Natural killer cell treated with Interleukin-12 subunit alpha and Interleukin-12 subunit beta and Interleukin-15 and Interleukin-18, amount 100 ng/mL, for 72 hours (primary cell): ENCODE measurements at places on chromosomes 13 and 19.

DNA sequence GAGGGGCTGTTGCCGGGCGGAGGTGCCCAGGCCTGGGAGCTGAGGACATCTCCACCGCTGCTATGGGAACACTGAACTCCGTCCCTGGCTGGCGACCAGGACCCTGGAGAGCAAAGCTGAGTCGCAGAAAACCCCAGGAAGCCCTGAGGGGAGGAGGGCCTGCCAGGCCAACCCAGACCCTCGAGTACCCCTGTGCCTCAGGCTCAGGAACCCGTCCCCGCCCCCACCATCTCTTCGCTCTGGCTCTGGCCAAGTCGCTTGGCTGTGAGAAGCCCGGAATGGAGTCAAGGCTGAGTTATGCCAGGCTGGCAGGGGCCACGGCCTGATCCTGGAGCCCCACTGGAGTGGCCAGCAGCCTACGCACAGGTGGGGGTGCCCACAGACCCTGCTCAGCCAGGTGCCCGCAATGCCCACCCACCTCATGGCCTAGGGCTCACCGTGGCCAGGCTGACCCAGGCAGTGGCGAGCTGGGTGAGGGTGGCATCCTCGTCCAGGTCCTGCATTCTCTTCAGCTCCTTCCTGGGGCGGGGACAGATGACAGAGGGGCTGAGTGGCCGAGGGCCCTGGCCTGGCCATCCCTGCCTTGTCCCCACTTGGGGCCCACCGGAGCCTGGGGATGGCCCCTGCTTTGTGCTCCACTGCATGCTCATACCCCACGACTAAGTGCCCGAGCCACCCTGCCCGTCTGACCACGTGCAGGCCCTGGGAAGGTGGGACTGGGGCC is 8.5 kb upstream of the CERS1 start:
- no peak overlapping the region for H3K4me3 ChIP-seq
- H3K27ac ChIP-seq = no peak overlapping the region
- H3K4me1 ChIP-seq = no peaks in the 10 kb centered on the region
- H3K36me3 ChIP-seq = no peaks in the 10 kb centered on the region

GRCh38 chr13:77863144-77863543 is 55.5 kb downstream of the EDNRB start:
- no peak overlapping the region for H3K27ac ChIP-seq
- H3K4me1 ChIP-seq = peaks cover 3% of the 10 kb centered on the region
- DNase-seq = no peak
- H3K36me3 ChIP-seq = peaks cover 9% of the 10 kb centered on the region

- no peaks in the 10 kb centered on the region for H3K36me3 ChIP-seq
- H3K4me1 ChIP-seq = no peaks in the 10 kb centered on the region
- DNase-seq = no peak
- H3K4me3 ChIP-seq = no peak overlapping the region
- no peaks in the 10 kb centered on the region for H3K27me3 ChIP-seq
Measured at GRCh38 chr13:35977060-35977459, 154.1 kb downstream of the DCLK1 start.

- peaks cover 7% of the 10 kb centered on the region for H3K36me3 ChIP-seq
- no peaks in the 10 kb centered on the region for H3K27me3 ChIP-seq
- peak; percentile 88 for DNase-seq
Measured at GRCh38 chr19:18160971-18161635, 8.1 kb downstream of the PIK3R2 start.

- H3K27me3 ChIP-seq = no peaks in the 10 kb centered on the region
- H3K4me3 ChIP-seq = no peak overlapping the region
- H3K4me1 ChIP-seq = peaks cover 35% of the 10 kb centered on the region
- H3K36me3 ChIP-seq = no peaks in the 10 kb centered on the region
- H3K27ac ChIP-seq = no peak overlapping the region
Measured at GRCh38 chr19:45123440-45123850, 30.5 kb downstream of the PPP1R37 start.

- no peak overlapping the region for H3K27ac ChIP-seq
- H3K4me1 ChIP-seq = peaks cover 4% of the 10 kb centered on the region
- no peak overlapping the region for H3K4me3 ChIP-seq
Measured at GRCh38 chr19:55095260-55096060, 19.8 kb downstream of the EPS8L1 start.

DNA sequence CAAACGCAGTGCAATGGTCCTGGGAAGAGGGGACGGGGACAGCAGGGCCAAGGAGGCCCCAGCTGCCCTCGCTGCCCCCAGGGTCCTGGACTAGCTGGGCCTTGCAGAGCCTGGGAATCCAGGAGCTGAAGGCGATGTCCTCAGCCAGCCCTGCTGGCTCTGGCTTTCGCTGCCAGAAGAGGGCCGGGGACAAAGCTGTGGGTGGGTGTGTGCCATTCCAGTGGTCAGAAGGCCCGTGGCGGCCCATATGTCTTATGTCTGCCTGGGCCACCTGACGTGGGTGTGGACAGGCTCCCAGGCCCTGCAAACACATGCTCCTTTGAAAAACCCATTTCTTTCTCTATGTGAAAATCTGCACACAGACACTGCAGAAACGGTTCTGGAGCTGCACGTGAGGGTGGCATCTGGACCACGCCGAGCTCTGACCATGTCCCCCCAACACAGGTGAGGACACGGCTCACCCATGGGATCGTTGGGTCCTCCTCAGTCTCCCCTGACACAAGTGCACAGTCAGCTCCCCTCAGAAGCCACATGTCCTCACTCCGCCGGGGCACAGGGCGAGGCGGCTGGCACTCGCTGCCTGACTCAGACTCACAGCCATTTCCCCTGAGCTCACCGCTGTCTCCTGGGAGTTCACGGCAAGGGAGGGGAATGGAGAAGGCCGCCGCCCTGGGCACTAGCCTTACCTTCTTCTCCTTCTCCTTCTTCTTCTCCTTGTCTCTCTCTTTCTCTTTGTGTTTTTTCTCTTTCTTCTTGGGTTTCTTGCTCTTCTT is 16.9 kb downstream of the IZUMO4 start:
- no peak for DNase-seq
- peaks cover 13% of the 10 kb centered on the region for H3K36me3 ChIP-seq
- H3K27me3 ChIP-seq = no peaks in the 10 kb centered on the region

DNA sequence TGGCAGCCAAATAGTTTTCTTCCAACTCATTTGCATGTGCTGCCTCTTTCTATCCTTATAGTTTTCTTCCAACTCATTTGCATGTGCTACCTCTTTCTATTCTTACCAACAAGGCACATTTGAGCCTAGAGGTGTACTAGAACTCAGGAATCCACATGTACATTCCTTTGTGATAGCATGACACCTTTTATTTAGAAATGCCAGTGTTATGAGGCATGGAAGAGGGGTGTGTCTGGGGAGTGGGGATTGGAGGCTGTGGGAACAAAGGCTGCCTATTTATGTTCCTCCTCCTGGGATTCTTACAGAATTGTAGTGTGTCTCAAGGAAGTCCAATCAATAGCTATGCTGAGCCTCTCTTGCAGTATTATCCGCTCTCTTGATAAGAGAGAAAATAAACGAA is 966.7 kb downstream of the PCDH17 start:
- H3K4me3 ChIP-seq = no peak overlapping the region
- no peak overlapping the region for H3K27ac ChIP-seq
- no peak for DNase-seq
- H3K4me1 ChIP-seq = no peaks in the 10 kb centered on the region
- no peaks in the 10 kb centered on the region for H3K27me3 ChIP-seq

- peaks cover 9% of the 10 kb centered on the region for H3K4me1 ChIP-seq
- no peak for DNase-seq
- no peak overlapping the region for H3K27ac ChIP-seq
- no peaks in the 10 kb centered on the region for H3K36me3 ChIP-seq
- no peak overlapping the region for H3K4me3 ChIP-seq
Measured at GRCh38 chr19:33040994-33041827, 23.5 kb downstream of the RHPN2 start.

DNA sequence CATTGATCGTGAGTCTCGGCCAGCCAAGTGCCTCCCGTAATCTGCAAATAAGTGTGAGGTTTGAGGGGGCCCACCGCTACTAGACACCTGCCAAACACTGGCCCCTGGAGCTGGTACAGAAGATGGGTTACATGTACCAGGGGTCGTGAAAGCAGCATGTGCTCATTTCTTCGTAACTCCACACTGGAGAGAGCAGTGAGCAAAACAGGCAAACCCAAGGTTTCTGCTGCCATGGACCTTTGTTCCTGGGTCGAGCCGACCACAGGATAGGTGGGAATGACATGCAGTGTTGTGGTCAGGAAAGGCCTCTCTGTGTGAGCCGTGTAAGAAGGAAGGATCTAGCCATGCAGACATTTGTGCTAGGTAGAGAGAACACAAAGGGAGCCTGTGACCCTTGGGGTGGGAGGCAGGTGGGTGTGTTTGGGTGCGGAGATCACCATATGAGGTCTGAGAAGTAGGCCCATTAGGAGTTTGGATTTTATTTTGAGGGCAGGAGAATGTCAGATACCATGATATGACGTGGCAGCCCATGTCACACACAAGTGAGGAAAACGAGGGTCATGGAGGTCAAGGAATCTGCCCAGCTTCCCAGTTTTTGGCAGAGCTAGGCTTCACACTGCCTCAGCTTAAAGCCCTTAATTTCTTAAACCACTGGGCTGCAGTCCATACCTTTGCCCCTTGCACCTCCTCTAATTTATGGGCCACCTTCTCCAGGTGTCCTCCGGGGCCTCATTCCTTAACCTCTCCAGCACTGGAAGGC is 919 bp downstream of the GTF3A start:
- H3K36me3 ChIP-seq = peaks cover 19% of the 10 kb centered on the region
- DNase-seq = no peak
- H3K27me3 ChIP-seq = no peaks in the 10 kb centered on the region
- peak overlapping the region; percentile 88 for H3K27ac ChIP-seq
- peaks cover 37% of the 10 kb centered on the region for H3K4me1 ChIP-seq

GRCh38 chr13:49220036-49220855 is at the start of gene MLNR:
Gene MLNR, plus strand, starts transcription at chr13:49220338. Its CDS starts 0 bp downstream, at chr13:49220338.
- H3K27me3 ChIP-seq = peaks cover 46% of the 10 kb centered on the region
- peaks cover 7% of the 10 kb centered on the region for H3K4me1 ChIP-seq
- H3K4me3 ChIP-seq = peak within 1 kb of the TSS; percentile 72
- H3K27ac ChIP-seq = no peak within 1 kb of the TSS
- no peaks in the 10 kb centered on the region for H3K36me3 ChIP-seq
- no peak for DNase-seq

DNA sequence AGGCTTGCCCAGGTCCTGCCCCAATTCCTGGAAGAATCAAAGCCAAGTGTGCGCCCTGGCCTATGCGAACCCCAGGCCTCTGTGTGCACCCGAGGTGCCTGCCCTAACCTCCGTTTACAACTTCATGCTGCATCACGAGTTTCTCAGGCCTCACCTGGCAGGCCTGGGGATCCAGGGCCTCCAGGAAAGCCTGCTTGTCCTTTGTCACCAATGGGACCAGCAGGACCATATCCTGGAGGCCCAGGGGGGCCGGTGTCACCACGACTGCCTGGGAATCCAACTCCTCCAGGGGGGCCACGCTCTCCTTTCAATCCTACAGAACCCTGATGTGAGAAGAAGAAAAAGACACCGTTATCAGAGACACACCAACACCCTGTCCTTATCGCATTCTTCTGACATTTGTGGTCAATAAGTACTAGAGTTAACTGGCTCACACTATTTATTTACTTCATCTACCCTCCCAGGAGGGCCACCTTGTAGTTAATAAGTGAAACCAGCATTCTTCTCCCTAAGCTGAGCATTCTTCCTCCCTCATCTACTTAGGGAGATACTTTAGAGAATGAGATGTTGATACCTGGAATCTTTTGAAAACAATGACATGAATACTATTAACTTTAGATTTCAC is 120.6 kb downstream of the COL4A1 start:
- no peaks in the 10 kb centered on the region for H3K4me1 ChIP-seq
- no peak for DNase-seq

GRCh38 chr13:25943081-25943480 is 108.7 kb downstream of the SHISA2 start:
- H3K27me3 ChIP-seq = peaks cover 18% of the 10 kb centered on the region
- no peak overlapping the region for H3K27ac ChIP-seq
- no peaks in the 10 kb centered on the region for H3K36me3 ChIP-seq
- peaks cover 4% of the 10 kb centered on the region for H3K4me1 ChIP-seq
- no peak overlapping the region for H3K4me3 ChIP-seq

DNA sequence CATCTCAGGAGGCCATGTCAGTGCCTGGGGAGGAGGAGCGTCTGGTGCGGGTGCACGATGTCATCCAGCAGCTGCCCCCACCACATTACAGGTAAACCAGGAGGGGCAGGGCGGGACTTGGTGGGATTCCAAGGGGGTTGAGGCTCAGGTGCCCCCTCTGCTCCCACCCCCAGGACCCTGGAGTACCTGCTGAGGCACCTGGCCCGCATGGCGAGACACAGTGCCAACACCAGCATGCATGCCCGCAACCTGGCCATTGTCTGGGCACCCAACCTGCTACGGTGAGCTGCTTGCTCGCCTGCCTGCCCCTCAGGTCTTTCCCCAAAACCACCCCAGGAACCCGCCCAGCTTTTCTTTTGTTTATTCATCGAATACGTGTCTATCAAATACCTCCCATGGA is 7.2 kb downstream of the ARHGAP33 start:
- no peak overlapping the region for H3K27ac ChIP-seq
- no peak for DNase-seq
- no peak overlapping the region for H3K4me3 ChIP-seq
- no peaks in the 10 kb centered on the region for H3K36me3 ChIP-seq
- H3K27me3 ChIP-seq = no peaks in the 10 kb centered on the region

DNA sequence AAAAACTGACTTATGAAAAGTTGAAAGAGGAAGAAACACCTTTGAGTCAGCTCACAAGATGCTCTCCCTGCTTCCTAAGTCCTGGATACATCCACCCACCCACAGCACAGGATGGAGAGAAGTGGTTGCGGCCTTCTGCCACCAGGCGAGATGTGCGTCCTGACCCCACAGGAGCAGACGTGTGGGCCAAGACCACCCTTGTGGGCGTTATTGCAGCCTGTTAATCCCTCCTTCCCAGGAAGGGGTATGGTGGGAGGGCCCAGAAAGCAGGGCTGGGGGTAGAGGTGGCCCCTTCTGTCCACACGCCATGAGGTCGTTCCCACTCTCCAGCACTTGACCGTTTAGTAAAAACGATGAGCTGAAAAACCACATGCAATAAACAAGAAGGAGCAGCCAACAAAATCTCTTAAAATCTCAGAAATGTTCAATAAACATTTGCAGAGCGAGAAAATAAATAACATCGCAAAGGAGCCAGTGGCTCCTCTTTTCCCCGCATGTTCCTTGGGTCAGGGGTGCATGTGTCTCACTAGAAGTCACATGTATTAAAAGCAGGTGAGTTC is 2.4 kb upstream of the AKAP8L start:
- H3K27ac ChIP-seq = no peak overlapping the region
- no peaks in the 10 kb centered on the region for H3K27me3 ChIP-seq
- DNase-seq = no peak
- H3K4me3 ChIP-seq = no peak overlapping the region
- H3K36me3 ChIP-seq = peaks cover 5% of the 10 kb centered on the region

DNA sequence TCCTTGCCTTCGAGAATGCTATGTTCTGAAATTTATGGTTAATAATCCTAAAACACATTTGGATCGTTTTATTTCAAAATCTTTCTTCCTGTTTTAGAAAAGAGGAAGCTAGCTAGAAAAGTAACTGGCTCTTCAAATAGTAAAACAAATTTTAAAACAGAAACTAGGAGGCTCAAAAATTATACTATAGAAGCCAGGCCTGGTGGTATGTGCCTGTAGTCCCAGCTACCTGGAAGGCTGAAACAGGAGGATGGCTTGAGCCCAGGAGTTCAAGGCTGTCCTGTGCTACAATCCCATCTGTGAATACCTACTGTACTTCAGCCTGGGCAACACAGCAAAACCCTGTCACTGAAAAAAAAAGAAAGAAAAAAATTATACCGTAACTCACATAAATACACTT is 57.9 kb downstream of the ELF1 start:
- peak overlapping the region; percentile 65 for H3K27ac ChIP-seq
- DNase-seq = no peak
- H3K4me3 ChIP-seq = peak overlapping the region; percentile 43

GRCh38 chr13:73754241-73754640 is 380.0 kb downstream of the KLF12 start:
- DNase-seq = no peak
- peaks cover 15% of the 10 kb centered on the region for H3K4me1 ChIP-seq
- no peaks in the 10 kb centered on the region for H3K27me3 ChIP-seq
- H3K36me3 ChIP-seq = no peaks in the 10 kb centered on the region
- no peak overlapping the region for H3K4me3 ChIP-seq
